ENCODE measurements at places on chromosomes 1 and 21.

- peak; percentile 17 for DNase-seq
Observed at GRCh38 chr1:29388170-29388569, 151.8 kb downstream of the PTPRU start.

- no peak for DNase-seq
Observed at GRCh38 chr1:35893051-35893879, 10.3 kb downstream of the AGO1 start.

GRCh38 chr1:222522105-222522915, 25.6 kb downstream of the HHIPL2 start:
- no peak for DNase-seq

GRCh38 chr1:75838079-75838478, 41.4 kb downstream of the MSH4 start:
- no peak for DNase-seq

- no peak for DNase-seq
Observed at GRCh38 chr1:205365945-205366463, 9.3 kb upstream of the KLHDC8A start.

GRCh38 chr1:184664042-184664660, 90.5 kb downstream of the EDEM3 start:
- peak; percentile 68 for DNase-seq

DNA sequence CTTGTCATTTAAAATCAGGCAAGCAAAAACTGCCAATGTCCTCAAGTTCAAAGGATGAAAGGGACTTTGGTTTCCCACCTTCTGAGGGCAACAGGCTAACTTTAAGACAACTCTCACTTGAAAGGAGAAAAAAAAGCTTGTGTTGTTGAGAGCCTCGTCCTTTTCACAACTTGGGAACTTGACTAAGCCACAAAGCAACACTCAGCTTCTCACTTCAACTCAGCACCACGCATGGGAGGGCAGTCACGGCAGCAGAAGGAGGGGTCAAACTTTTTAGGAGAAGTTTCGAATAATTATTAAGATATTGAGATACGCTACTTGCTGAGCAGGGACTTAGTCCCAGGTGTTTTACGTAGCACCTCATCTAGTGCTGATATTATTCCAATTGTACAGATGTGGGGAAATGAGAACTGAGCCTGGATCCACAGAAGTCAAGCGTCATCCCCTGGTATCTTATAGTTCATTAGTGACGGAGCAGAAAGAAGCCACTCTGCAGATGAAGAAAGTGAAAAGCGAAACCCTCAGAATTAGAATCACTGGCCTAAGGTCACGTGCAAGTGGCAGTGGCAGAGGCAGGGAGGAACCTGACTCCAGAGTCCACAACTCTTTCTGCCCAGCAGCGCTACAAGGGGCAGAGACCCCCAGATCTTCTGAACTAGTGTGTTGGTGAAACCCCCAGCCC, 83.6 kb downstream of the JAK1 start:
- DNase-seq, result no peak

GRCh38 chr1:230415405-230416132, 10.6 kb downstream of the PGBD5 start:
- peak; percentile 5 for DNase-seq
